ENCODE measurements at places on chromosomes 11 and 22.
A peak's percentile ranks its signal among the peaks of the same experiment; 100 is the strongest.

- DNase-seq, result no peak
These were observed 35.5 kb downstream of the USP28 start for GRCh38 chr11:113839842-113840241.

GRCh38 chr22:40204321-40205116 lies 26.8 kb downstream of the TNRC6B start:
- peak; percentile 21 for DNase-seq

DNA sequence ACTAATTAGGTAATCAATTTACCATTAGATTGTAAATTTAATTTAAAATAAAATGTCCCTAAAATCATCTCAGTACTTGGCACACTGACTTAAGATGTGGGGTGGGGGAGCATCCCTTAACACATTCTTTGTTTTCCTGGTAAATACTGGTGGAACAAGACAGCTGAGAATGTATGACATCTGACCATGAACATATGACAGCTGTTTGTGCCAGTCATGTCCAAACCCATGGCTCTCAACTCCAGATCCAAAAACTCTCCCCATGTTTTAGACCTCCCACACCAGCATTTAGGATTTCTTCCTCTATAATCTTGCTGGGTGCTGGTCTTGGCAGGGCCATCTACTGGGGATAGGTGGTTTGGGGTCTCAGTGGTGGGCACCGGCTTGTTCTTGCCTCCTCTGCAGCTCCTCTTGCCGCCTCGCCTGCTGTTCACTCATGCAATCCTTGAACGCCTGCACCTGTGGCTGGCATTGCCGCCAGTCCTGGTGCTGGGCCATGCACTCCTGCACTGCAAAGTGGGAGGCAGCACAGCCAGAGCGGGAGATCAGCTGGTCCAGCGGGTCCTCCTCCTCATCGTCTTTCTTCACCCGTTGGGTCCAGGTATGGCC lies 3.8 kb downstream of the COA4 start:
- no peak for DNase-seq

GRCh38 chr11:127042445-127042844 lies 41.9 kb upstream of the KIRREL3 start:
- DNase-seq, result no peak

DNA sequence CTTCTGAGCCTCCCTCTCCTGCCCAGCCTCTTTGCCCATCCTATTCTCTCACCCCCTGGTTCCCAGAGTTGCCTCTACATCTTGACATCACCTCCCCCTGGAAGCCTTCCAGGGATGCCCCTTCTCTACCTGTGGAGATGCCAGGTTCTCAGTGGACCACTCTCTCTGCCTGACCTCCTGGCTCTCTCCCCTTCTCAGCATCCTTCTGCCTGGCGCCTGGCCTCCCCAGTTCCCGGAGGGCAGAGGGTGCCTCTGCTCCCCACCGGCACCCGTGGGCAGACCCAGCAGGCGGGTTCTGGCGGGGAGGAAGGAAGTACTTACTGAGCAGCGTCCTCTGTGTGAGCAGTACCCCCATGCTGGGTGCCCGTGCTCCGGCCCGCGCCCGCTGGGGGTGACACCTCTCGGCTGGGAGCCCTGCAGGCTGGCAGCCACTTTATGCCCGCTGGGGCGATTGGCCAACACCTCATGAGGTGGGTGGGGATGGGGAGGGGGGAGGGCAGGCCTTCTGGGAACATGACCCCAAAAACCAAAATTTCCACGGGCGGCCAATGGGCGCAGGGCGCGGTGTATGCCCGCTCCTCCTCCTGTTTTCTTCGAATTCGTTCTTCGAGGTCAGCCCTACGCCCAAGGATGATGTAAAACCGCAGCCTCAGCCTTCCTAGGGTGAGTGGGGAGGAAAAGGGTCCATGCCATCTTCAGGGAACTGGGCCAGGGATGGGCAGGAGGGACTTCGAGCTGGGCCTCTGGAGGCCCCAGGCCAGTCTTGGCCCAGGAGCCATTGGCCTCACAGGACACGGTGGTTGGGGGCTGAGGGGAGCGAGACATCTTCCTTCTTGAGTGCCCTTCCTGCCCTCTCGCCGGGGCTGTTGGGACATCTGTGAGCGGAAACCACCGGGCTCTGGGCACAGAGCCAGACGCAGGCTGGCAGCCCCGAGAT lies at the start of gene OSM:
OSM (minus strand) TSS at position 407 of the 937 bp plus-strand sequence; CDS start at position 355, 52 bp downstream.
- DNase-seq, result no peak

- no peak for DNase-seq
These were observed 82.9 kb downstream of the KCNJ1 start for GRCh38 chr11:128784059-128784804.

- DNase-seq, result no peak
These were observed 60.2 kb downstream of the MICAL3 start for GRCh38 chr22:17964156-17964555.

DNA sequence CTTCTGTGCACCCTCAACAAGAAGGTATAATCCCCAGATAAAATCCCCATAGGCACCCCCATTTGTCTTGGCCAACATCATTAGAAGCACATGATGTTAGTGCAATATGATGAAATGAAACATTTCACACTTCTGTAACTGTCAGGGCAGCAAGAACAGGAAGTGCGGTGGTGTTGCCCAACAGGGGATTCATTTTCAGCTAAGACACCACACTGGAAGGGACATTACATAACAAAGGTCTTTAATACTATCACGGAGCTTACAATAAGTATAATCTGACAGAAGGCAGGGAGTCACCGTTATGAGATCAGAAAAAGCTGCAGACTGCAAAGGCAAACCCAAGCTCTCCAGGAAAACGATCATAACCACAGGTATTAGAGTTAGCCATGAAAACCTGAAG lies 2.0 kb downstream of the OR52W1 start:
- no peak for DNase-seq

DNA sequence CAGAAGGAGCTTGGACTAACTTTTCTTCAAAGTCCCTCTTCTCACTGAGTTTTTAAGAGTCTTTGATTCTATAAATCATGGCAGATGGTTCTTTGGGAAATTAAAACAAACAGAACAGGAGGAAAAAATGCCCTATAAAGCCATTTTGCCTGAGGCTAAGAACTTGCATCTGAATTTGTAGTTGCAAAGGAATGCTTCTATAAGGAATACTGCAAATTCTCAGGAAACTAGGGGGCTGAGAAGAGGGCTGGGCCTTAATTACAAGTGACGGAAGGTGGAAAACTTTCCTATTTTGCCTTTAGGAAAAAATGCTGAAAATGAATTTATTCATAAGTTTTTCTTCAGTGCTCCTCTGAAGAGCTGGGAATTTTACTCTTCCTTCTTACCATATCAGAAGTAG lies 90.0 kb upstream of the NARS2 start:
- DNase-seq, result no peak

DNA sequence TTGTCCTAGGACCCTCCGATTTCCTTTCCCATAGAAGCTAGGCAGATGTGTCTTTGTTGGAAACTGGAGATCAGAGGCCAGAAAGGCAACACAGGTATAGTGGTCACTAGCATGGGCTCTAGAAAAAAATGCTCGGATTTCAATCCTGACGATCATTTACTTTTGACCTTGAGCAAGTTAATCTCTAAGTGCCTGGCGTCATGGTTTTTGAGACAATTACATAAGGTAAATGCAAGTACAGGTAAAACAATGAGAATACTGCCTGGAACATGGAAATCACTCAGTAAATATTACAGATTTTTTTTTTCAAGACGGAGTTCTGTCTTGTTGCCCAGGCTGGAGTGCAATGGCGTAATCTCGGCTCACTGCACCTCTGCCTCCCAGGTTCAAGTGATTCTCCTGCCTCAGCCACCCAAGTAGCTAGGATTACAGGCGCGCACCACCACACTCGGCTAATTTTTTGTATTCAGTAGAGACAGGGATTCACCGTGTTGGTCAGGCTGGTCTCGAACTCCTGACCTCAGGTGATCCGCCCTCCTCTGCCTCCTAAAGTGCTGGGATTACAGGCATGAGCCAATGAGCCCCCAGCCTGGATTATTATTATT lies 1.1 kb upstream of the DENND5A start:
- no peak for DNase-seq

- no peak for DNase-seq
These were observed 38.0 kb downstream of the EIF3F start for GRCh38 chr11:8025123-8025522.

GRCh38 chr11:72234514-72234830 lies 9.5 kb downstream of the PHOX2A start:
- no peak for DNase-seq

Data from nephron progenitor cell (in vitro differentiated cells).